Left renal cortex interstitium (tissue), 4 donors: ENCODE measurements at places on chromosomes 13 and 19. TPM values are rescaled to one million over a fixed set of nuclear protein-coding genes. Genes with fewer than 3 reads are reported as not detected.

PRTN3 gene
- polyA plus RNA-seq: 0.65 TPM

TUBA3C gene
- polyA plus RNA-seq: not detected

FCAR gene
- polyA plus RNA-seq: 0.11 TPM

HCN2 gene
- polyA plus RNA-seq: 0.28 TPM

GDF15 gene
- 5.5 TPM for polyA plus RNA-seq

CYP4F12 gene
- 0.41 TPM for polyA plus RNA-seq
